ENCODE measurements at places on chromosomes 7 and 10. TPM values are rescaled to one million over a fixed set of nuclear protein-coding genes. Genes with fewer than 3 reads are reported as not detected.

GRCh38 chr10:48252354-48252650 lies 22.2 kb downstream of the FRMPD2 start:
- no peak for DNase-seq

GRCh38 chr7:50962962-50963374 lies 180.3 kb upstream of the GRB10 start:
- no peak for DNase-seq

DNA sequence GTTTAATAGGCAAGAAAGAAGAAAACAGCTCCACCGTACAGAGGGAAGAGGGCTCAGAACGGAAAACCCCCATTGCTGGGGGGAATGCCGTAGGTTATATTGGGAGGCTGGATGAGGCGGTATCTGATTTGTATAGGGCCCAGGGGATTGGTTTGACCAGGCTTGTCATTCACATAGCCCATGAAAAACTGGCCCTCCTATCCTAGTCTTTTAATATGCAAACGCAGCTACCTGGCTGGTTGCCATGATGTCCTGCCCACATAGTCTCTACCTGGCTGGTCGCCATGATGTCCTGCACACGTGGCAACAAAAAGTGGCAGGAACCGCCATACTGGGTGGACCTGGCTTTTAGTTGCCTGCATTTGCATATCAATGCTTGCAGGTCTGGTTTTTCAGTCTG lies 84.7 kb downstream of the AUTS2 start:
- DNase-seq = no peak

DNA sequence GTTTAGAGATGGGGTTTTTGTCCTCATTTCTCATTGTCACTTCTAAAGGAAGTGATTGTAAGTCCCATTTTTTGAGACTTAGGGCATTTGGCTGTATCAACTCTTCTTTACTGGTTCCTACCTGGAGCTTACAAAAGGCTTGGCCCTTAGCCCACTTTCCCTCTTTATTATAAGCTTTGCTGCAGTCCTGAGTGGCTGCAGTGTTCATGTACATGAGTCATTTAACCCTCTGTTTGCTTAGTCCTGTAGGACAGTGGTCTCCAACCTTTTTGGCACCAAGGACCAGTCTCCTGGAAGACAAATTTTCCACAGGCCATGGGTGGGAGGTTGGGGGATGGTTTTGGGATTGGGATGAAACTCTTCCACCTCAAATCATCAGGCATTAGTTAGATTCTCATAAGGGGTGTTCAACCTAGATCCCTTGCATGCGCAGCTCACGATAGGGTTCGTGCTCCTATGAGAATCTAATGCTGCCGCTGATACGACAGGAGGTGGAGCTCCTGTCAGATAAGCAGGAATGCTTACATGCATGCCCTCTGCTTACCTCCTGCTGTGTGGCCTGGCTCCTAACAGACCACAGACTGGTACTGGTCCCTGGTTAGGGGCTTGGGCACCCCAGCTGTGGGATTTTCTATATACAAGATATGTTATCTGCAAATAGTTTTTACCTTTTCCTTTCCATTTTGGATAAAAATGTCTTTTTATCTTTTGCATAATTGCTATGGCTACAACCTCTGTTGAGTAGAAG lies 99.7 kb downstream of the CCSER2 start:
- no peak for DNase-seq

GRCh38 chr7:73683056-73683787 lies at the start of the genes BUD23 and DNAJC30:
Gene BUD23, plus strand, starts transcription at chr7:73683597. Its CDS starts 29 bp downstream, at chr7:73683626.
Gene DNAJC30, minus strand, starts transcription at chr7:73683453. Its CDS starts 30 bp downstream, at chr7:73683423.
- peak; percentile 86 for DNase-seq

The DENND2A gene
- total RNA-seq = not detected

The MEOX2 gene
- total RNA-seq = not detected

The KIFBP gene
- 4.4 TPM for total RNA-seq

GRCh38 chr10:107971411-107971810 lies 806.9 kb upstream of the SORCS1 start:
- no peak for DNase-seq

- DNase-seq = no peak
These were observed 159.9 kb downstream of the PHTF2 start for GRCh38 chr7:77958436-77958835.

The USP54 gene
- 10.2 TPM for total RNA-seq

DNA sequence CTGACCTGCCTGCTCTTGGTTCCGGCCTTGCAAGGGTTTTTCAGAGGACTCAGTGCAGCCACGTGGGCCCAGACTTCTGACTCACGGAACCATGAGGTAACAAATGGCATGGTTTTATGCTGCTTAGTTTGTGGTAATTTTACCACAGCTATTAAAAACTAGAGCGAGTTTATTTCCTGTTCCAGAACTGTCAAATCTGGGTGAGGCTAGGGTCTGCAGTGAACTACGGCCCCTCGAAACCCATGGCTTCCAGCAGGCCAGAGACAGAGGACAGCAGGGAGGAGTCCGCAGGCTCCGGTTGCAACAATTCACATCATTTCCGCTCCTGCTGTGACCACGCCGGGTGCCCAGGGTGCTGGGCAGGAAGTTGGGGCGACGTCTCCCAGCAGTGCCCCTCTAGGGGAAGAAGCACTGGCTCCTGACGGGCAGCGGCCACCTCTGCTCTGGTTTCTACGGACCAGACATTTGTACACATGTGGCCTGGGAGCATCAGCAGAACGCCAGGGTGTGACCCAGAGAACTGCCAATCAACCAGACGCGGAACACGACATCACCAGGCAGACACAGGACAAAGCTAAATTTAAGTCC lies 74.8 kb downstream of the ADARB2 start:
- no peak for DNase-seq

- no peak for DNase-seq
These were observed 187.2 kb downstream of the VTI1A start for GRCh38 chr10:112634096-112634830.

The GCC1 gene
- 28.7 TPM for total RNA-seq

DNA sequence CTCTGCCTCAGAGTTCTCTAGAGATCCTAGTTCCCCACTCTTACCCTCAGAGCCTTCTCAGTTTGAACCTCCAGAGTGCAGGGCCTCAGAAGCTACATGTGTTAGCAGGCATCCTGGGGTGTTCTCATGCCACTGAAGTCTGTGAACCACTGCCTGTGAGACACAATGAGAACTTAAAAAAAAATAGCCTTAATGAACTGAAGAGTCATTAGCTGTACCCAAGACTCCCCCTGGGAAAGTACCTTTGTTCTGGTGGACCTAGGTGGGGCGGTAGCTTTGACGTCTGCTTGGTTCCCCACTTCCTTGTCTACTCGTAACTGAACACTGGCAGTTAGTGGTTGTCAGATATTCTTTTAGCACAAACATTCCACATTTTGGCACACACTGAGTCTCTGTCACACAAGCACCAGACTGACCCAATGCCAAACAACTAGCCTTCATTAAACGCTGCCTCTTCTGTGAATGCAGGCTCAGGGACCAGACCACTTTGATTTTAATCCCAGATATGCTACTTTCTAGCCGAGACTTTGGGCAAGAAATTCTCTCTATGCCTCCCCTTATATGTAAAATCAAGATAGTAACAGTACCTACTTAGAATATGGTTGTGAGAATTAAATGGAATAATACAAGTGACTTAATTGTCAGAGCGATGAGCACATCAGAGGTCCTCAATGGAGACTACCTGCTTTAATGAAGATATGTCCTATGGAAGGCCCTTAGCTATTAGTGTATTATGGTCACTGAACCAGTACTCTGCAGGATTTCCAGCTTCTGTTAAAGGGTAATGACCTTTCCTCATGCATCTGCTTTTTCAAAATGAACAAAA lies 75.3 kb upstream of the CC2D2B start:
- peak; percentile 88 for DNase-seq

The SERPINE1 gene
- 0.48 TPM for total RNA-seq

The DRGX gene
- total RNA-seq = not detected

The NKX2-3 gene
- not detected for total RNA-seq

The RHEB gene
- total RNA-seq = 51.0 TPM

The ZNF107 gene
- 10.4 TPM for total RNA-seq

DNA sequence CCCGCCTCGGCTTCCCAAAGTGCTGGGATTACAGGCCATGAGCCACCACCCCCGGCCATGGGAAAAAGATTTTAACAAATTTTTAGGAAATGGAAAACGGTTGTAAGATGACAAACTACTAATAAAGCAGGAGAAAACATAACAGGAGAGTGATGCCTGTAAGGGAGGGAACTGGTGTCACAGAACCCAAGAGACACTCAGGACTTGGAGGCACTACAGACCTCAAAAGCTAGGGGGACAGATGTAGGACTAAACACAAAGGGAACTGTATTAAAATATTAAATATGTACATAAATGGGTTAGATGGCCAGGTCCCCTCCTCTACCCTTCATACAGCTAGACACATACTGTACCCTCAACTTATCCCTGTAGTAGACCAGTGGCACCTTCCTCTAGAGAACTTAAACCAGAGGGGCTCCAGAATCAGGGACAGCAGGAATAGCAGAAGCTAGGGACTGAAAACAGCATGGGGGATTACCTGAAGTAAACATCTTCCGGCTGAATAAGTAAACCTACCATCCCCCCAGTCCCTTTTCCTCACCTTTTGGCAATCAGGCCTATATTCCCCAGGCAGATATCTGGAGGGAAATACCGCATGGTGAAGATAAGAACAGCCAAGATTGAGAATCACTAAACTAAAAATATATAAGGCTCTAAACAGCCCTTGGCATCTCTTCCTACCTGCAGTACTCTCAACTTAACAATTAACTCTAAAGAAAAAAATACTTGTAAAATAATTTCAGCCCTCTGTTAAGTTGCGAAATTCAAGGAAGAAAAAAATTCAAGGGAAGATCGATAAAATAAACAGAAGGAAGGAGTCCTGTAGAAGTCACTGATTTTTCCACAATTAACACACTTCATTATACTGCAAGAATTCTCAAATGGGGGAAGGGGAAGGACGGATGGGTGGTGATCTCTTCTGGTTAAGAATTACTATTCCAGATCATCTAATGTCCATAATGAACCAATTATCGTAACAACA lies 15.5 kb downstream of the TM9SF3 start:
- DNase-seq = no peak

DNA sequence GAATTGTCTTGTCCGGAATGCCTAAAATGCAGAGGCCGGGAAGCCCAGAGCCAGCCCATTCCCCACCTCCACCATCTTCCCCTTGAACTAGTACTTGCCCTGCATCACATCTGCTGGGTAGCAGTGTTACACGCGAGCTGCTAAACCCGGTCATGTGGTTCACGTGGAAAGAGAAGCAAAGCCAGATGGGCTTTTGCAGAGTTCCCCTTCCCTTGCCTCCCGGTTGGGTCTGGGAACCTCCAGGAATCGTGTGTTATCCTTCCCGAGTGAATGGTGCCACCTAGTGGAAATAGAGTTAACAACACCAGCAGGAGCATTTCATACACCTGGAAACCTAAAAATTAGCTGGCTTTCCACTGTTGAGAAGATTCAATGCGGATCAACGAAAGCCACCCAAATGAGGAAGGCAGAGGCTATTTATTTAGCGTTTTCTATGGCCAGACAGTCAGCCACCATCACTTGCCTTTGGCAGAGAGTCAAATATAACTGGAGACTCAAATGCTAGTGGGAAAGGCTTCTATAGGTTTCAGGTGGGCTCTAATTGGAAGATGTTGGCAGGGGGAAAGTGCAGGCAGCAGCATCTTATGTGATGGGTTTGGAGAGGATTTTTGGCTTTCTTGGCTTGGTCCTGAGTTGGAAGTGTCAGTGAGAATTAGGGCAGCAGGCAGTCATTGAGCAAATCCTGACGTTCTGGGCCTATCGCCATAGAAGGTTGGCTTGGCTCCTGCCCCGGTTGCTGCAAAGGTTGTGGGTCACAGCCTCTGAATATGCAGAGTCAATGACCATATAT lies 12.9 kb upstream of the DENND2A start:
- DNase-seq = no peak

GRCh38 chr10:88952647-88953111 lies at the start of gene ACTA2:
Gene ACTA2, minus strand, starts transcription at chr10:88952773. Its CDS starts 3,843 bp downstream, at chr10:88948930.
- DNase-seq = no peak

DNA sequence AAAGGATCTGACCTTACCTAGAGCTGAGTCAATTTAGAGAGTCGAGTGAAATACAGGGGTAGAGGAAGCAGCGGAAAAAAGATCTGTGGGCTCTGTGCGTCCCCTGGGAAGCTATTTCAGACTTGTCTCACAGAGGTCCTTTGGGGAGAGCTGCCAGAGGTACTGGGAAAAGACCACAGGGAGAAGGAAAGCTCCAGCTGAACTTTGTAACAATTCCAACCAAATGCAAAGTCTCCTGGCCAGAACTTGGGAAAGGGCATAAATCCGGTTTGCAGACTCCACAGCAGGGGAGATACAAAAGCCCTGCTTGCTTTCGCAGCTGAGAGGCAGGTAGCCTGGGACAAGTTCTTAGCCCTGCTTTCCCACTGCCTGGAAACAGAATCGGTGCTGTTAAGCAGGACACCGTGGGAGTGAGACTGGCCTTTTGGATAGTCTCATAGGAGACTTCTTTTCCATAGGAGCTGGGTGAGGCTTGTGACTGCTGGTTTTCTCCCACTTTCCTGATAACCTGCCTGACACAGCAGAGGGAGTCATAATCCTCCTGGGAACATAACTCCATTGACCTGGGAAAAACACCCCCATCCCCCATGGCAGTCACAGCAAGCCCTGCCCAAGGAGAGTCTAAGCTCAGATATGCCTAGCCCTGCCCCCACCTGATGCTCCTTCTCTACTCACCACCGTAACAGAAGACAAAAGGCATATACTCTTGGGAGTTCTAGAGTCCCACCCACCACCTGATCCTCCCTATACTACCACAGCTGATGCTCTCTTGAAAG lies 926.2 kb downstream of the KCNMA1 start:
- DNase-seq = no peak

DNA sequence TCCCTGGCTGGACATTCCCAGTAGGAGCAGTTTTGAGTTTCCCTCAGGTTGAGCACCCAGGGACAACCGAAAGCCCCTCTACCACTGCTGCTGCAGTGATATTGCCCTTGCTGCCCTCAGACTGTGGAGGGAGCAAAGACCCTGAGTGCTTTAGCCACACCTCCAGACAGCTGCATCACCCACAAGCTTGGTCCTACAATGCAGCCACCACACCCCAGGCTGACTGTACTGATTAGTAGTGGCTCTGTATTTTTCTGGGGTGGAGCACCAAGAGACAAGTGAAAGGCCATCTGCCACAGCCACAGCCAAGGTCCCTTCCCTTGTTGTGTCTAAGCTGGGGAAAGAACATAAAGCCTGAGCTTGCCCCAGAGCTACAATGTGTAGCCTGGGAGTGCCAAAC lies 789.9 kb downstream of the PCDH15 start:
- DNase-seq = no peak

- no peak for DNase-seq
These were observed 27.9 kb downstream of the WIPI2 start for GRCh38 chr7:5217851-5218331.

GRCh38 chr7:129055294-129055816 lies 444 bp upstream of the TNPO3 start:
- no peak for DNase-seq

GRCh38 chr7:46507560-46507959 lies 586.5 kb upstream of the IGFBP3 start:
- no peak for DNase-seq

DNA sequence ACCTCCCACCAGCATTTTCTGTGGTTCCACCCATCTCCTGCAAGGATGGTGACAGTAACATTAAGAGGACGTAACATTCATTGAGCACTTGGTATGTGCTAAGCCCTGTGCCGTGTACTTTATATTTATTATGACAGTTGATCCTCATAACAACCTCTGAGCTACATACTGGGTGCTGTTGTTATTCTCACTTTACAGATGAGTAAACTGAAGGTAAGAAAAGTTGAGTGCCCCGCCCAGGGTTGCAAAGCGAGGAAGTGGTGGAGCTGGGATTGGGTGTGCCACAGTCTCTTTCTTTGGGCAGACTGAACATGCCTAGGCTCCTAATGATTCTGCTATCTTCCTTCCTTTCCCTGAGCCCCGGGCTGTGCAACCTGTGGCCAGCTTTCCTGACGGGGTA lies 107.4 kb downstream of the SH3PXD2A start:
- peak; percentile 18 for DNase-seq

Measured in natural killer cell (primary cell).